Skeletal muscle cell (primary cell): ENCODE measurements at places on chromosomes 6 and 20.

- no peak for DNase-seq
These were observed 77.8 kb downstream of the STXBP5 start for GRCh38 chr6:147281895-147282565.

DNA sequence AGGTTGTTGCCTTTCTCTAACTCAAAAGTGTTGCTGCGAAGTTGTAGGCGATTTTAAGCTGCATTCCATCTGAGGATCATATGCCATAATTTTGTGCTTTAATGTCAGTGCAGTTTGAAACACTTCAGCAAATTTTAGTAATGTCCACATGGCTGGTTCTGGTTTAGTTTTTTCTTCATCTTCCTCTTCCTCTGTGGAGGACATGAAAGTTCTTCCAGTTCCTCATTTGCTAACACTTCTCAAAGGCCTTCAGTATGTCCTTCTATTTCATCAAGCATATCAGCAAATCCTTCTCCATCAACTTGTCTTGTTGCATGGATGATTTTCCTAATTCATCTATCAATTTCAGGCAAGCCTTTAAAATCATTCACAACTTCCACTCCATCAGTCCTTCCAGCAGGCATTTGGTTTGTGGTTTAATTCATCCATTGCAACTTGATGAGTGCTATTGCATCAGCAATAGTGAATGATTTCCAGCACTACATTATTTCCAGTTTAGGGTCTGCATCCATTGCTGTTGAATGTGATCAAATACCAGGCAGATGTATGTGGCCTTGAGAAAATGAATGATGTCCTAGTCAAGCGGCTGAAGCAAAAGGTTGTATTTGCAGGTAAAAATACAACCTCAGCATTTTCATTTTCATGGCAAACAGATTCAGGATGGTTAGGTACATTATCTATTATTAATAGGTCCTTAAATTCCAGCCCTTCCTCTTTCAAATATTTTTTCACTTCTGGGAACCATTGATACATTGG lies 20.2 kb downstream of the SHLD1 start:
- no peak for DNase-seq

DNA sequence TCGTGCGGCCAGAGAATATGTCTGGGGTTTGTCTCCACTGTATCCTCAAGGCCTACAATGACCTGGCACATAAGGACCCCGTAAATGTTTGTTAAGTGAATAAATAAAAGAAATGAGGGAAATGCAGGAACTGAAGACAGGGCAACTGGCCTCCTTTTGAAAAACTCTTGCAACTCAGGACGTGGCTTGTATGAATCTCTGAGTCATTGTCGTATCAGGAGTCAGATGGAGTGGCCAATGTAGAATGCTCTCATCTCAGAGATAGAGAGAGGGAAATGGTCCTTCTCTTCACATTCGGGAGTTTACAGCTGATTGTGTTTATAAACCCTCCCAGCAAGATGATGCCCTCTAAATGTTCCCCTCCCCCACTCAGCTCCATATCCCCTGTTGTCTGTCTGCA lies 57.1 kb downstream of the UST start:
- DNase-seq, result no peak

DNA sequence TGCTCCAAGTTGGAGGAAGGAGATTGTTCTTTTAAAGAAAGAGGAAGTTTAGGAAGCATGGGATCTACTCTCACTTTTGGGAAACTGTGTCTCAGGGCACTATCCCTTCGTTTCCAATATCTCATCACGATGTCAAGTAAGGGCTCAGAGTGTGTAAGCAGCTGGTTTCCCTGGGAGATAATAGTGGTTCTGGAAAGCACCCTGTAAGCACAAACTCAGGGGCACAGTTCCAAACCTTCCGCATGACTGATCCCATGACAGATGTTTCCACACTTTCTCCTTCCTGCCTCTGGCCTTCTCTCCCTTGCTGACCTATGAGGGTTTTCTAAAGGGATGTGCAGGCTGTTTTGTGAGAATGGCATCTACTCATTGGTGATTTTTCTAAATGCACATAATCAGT lies 33.9 kb downstream of the ADTRP start:
- no peak for DNase-seq

DNA sequence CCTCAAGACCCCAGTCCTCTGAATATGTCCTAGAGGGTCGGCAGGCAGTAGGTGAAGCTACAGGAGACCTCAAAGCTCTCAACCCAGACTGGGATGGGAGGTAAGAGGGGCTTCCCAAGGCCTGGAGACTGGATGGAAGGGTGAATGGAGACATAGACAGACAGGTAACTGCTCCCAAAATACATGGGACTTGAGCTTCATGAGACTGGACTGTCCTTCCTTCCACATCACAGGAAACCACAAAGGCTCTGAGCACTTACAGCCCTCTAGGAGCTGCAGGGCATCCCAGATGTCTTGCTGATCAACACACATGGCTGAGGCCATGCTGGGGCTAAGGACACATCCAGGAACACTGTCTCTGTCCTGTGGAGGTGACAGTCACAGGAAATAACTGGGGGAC lies 11.6 kb downstream of the HSPA12B start:
- no peak for DNase-seq
